ENCODE measurements at places on chromosomes 13 and 19.

DNA sequence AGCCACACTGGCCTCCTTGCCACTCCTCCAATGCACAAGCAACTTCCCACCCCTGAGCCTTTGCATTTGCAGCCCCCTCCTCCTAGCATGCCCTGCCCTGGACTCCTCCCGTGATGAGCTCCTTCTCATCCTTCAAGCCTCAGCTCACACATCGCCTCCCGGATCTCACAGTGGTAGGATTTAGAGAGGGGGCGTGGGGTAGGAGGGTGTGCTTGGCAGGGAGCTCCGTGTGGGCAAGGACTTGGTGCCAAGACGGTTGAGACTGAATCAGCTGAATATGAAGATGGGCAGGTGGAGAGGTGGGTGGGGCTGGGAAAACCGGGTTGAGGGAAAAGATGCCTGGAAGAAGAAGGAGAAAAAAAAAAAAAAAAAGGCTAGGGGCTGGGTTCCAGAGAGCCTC, 48.4 kb upstream of the ZNRF4 start:
- no peak for DNase-seq

GRCh38 chr13:70448820-70449219, 340.6 kb upstream of the KLHL1 start:
- no peak for DNase-seq

- no peak for DNase-seq
Measured at GRCh38 chr19:6999933-7000332, 21.3 kb downstream of the MBD3L2B start.

DNA sequence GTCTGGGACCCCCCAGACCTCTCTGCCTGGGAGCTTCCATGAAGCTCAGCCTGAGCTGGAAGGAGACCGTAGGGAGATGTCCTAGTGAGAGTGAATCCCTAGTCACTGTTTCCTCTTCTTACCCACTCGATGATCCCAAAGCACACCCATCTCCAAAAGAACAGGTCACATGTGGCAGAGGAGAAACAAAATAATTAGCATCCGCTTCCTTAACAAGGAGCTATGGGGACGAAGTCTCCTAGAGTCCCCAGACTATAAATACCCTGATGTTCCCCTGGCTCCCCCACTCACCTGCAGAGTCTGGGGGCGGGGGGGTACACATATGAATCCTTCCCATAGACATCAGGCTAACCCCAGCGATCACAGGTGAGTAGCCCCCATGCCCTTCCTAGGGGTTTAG, at the start of gene OR1I1:
TSS of gene OR1I1 (plus strand) at position 301 of the 400 bp plus-strand sequence. CDS start 4,855 bp downstream, outside the sequence.
- no peak for DNase-seq

GRCh38 chr19:31570718-31571117, 221.5 kb upstream of the TSHZ3 start:
- DNase-seq = no peak

DNA sequence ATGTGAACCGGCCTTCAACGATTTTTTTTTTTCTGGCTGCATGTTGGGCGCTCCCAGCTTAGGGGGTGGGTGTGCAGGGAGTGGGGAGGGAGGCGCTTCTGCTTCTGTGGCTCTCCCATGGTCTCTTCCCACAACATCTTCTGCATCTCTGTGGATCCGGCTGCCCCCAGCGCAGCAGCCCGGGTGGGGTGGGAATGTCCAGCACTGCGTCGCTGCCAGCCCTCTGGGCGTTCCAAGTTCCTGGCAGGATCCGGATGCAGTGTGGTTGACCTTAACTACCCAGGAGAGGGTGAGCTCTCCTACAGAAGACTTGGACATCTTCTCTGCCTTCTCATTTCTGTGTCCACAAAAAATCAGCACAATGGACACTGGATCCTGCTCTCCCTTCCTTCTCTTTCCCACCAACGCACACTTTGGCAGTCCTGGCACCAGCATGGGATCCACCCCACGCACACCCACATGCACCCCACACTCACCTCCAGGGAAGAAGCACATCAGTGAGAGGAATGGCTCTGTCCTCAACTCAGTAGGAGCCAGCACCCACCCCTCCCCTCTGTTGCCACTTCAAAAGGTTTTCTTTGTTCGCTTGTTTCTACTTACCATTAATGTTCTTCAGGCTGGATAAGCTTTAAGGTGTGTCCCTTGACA, 177.3 kb downstream of the COL4A1 start:
- DNase-seq = no peak

DNA sequence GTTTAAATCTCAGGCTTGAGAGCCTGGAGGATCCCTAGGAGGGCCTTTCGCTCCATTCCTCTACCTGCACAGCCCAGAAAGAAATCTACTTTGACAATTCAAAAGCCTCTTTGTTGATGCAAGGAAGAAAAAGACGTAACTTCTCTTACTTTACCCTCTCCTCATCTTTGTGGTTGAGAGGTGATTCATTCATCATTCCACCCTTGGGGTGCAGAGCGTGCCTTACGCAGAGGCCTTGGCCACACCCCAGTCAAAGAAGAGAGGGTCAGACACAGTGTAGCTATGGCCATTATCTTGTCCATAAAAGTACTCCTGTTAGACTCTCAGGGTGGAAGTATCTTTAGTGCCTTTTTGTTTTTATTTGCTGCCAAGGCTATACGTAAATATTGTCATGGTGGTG, 184.0 kb downstream of the IRS2 start:
- DNase-seq = no peak

GRCh38 chr19:15563931-15564330, 51.1 kb upstream of the CYP4F8 start:
- DNase-seq = no peak

- no peak for DNase-seq
Measured at GRCh38 chr19:53432088-53432661, 391 bp downstream of the ZNF761 start.

DNA sequence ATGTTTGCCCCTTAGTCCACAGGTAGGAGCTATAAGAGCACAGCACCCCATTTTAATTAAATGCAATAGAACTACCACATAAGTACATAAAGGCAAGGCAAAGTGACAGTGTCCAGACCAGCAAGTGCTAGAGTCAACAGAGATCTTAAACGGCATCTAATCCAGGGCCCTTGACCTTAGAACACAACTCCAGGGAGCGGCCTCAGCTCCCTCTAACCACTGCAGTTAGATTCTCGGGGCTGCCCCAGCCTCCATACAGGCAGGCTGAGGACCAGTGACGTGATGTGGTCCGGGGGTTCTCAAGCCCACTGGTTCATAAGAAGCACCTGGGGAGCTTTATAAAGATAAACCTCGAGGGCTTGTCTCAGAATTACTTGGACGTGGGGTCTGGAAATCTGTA, 10.0 kb upstream of the ATP12A start:
- DNase-seq = no peak

DNA sequence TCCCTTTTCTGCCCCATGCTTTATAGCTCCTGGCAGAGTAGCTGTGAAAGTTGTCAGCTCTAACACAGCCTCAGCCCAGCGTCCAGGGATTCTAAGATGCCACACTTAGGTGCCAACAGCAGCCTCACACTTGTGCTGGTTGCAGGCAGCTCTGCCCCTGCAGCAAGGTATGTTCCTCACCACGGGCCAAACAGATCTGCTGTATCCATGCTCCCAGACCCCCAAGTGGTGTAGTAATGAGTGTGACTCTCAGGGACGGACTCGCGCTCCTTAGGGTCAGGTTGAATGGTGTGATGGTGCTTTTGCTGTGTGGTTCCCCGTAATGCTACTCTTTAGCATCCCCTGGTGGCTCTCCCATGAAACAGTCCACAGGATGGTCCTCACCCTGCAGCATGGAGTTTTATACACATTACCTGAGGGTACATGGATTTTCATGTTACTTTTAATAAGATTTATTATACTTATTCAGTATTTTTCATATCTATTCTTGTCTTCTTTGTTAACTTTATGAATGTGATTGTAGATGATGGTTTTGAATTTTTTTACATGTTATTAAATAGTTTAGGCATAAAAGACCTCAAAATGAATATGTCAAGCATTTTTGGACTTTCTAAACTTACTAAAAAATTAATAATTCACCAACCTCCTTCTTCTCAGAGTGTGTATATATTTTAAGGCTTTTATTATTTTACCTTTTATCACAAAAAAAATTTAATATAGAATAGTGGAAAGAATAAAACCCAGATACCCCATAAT, 232.5 kb downstream of the SLC7A1 start:
- no peak for DNase-seq

DNA sequence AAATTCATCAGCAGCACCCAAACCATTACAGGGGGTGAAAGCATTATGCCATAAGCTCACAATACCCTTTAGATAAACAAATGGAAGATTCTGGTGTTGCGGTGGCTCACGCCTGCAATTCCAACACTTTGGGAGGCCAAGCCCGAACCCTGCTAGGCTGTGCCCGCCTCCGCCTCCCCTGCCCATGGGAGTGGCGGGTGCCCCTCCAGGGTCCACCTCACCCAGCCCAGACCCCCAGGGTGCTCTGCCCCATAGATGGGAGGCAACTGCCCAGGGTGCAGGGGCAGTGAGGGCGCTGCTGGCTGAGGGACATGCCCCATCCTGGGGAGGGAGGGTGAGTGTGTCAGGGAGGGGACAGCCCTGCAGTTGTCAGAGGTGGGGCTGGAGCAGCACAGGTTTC, 10.0 kb upstream of the SIGLECL1 start:
- DNase-seq = no peak

DNA sequence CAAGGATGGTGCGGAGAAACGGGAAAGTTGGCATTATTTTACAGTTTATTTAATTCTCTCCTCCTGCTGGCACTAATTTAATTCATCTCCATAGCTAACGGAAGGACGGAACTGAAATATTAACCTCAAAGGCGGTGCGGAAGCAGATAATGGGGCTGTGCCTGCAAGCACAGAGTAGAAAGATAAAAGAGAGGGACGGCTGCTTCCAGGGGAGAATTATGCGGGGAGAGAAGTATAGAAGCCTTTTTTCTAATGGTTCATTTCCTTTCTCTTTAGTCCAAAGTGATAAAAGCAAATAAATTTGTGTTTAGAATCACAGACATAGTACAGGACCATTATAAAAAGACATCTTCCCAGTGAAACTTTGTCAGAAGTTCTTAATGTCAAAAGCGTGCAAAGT, 34.5 kb upstream of the UQCRFS1 start:
- DNase-seq = no peak

DNA sequence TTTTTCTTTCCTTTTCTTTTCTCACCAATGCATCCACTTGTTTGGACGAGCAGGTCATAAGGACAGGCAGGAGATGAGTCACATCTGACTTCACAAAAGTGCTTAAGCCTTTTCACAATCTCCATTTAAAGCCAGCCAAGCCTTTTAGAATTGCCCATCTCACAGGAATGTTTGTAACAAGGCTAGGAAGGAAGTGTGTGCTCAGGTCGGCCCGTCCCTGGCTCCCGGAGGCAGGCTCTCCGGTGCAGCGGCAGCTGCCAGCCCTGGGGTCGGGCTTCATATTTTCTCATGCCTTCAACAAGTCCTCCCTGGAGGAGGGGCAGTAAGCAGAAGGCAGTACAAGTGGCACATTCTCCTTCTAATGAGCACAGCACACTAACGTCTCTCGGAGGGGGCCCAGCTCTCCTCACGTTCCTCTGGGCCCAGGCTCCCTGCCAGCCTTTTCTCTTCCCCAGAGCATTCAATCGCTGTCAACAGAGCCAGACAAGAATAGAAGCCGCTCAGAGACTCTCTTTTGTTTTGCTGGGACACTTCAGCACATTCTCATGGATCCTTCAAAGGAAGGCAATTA, 180.5 kb downstream of the COL4A1 start:
- DNase-seq = no peak

- DNase-seq = no peak
Measured at GRCh38 chr13:67549331-67549730, 319.2 kb upstream of the PCDH9 start.

- no peak for DNase-seq
Measured at GRCh38 chr19:11361037-11361770, 6.0 kb downstream of the PLPPR2 start.

DNA sequence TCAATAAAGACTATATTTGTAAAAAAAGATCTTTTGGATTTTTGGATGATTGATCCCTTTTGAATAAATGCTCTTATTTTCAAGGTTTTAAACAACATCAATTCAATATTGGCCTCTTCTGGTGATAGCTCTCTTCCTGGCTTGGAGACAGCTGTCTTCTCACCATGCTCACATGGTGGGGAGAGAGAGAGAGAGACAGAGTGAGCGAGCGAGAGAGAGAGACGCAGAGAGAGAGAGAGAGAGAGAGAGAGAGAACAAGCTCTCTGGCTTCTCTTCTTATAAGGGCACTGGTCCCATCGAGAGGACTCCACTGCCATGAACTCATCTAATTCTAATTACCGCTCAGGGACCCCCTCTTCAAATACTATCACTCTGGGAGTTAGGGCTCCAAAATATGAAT, 32.1 kb upstream of the FARP1 start:
- no peak for DNase-seq

DNA sequence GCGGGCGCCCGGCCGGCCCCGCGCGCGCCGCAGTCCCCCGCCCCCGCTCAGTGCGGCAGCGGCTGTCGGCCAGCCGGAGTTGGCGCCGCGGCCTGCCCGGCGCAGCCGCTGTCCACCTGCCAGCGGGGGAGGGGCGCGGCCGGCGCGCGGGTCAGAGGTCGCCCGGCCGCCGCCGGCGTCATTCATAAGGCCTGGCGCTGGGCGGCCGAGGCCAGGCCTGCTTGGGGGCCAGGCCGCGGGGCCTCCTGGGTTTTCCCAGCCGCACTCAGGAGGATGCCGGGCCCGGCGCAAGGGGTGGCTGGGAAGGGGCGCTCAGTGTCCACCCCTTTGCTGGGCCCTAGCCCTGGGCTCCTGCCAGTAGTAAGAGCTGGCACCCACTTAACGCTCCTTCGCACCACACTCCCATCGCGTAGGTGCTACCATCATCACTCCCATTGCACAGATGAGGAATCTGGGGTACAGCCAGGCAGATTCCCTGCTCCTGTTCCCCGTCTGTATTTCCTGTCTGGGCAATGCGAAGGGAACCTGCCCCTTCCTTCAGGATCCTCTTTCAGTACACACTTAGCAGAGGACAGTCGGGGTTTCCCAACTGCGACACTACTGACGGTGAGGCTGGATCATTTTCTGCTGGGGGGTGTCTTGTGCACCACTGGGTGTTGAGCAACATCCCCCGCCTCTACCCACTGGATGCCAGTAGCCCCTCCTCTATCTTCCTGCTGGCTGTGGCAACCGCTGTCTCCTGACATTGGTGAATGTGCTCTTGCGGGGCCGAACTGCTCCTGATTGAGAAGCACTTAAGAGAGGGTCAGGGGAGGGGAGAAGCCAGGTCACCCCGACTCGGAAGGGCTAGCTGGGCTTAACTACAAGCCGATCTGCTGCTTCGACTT, 846 bp upstream of the PRKACA start:
- DNase-seq = peak; percentile 24

GRCh38 chr19:19087676-19088075, 23.9 kb downstream of the SLC25A42 start:
- DNase-seq = no peak

Measured in esophagus squamous epithelium (tissue), 5 donors.